ENCODE measurements at places on chromosomes 2 and 18.

DNA sequence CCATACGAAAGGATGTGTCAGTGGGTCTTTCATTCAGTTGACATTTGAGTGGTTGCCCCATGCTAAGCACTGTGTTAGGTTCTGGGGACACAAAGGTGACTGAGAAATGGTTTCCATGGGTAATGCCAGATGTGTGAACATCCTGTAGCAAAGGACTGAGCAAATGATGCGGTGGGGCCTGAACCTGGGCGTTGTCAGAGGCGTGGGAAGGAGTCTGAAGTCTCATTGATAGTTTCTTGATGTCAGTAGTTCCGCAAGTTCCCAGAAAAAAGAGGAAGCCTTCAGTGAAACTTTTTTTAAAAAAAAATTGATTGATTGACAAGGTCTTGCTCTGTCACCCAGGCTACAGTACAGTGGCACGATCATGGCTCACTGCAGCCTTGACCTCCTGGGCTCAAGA lies 56.9 kb downstream of the LIMS1 start:
- DNase-seq: no peak

DNA sequence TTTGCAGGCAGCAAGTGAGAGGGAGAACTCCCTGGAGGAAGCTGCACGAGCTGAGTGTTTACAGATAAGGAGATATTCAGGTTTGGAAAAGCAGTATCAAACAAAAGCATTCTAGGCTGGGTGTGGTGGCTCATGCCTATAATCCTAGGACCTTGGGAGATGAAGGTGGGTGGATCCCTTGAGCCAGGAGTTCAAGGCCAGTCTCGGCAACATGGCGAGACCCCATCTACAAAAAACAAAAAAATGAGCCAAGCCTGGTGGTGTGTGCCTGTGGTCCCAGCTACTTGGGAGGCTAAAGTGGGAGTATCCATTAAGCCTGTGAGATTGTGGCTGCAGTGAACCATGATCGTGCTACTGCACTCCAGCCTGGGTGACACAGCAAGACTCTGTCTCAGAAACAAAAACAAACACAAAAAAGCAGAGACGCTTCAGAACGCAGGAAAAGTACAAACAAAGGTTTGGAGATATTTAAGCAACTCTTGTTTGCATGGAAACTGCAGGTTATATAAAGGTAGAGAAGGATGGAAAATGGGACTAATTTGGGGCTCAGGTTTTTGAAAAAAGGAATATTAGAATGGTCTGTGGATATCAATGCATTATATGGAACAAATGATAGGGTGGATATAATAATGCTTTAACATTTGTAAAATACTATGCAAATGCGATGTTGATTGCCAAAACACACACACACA lies 31.6 kb downstream of the MYCN start:
- no peak for DNase-seq

DNA sequence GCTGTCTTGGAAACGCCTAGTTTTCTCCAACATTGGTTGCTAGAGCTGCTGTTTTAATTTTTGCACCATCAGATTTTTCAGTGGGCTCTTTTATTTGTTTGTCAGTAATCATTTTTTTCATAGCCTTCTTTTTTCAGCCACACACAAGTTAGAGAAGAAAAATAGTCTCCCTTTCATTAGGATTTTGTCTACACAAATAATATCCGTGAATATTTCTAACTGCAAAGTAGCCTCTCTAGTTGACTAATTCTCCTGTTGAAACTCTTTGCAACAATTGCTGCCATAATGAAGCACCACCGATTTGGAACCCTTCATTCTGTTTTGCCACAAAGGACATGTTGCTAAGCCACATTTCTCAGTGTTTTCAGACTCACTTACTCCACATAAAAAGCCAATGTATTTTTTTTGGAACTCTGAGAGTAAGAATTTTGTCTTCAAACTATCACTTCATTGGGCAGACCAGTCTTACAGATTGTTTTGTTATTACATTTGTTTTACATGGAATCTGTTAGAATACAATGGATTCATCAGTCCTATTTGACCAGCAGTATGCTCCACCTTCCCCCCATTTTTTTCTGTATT lies 9.6 kb downstream of the KCNJ3 start:
- no peak for DNase-seq

GRCh38 chr2:230459216-230459615 lies 43.2 kb downstream of the SP100 start:
- DNase-seq: no peak

DNA sequence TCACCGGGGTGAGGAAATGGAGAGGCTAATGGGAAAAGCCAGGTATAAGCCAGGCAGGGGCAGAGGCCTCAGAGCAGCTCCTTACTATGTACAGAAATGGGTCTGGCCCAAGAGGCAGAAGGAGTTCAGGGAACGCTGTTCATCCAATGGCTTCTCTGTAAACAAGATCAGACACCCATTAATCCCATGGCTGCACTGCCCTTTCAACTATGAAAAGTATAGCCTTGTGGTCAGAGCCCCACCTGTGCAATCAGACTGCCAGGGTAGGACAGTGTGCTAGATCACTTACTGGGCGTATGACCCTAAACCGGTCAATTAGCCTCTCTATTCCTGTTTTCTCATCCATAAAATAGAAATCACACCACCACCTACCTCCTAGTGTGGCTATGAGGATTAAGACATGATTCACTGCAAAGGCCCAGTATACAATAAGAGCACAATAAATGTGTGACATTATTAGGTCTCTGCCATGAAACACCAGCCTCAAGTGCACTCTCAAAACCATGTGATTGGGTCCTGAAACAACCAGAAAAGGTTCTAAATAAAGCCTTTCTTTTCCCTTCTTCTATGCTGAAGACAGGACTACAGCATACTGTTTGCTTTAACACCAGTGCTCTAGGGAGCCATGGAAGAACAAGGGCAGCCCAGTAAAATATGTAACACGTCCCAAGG lies 4.4 kb downstream of the ANKRD44 start:
- DNase-seq: no peak

DNA sequence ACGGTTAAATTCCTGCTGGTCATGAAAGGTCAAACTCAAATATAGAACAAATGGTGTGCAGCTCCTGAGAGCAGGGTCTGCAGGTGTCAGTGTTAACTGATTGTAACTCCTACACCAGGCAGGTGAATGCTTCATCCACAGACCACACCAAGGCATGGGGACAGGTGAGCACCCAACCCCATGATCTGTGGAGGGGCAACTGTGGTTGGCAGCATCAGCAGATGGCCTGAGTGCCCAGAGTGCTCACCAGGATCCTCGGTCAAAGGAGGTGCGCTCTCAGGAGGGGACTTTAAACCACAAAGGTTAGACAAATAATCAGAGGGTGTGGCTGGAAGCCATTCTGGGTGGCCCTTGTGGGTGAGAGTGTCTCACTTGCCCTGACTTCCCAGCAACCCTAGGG lies 44.5 kb downstream of the PTGR3 start:
- DNase-seq: no peak

GRCh38 chr2:66849153-66849755 lies 414.3 kb downstream of the MEIS1 start:
- no peak for DNase-seq

DNA sequence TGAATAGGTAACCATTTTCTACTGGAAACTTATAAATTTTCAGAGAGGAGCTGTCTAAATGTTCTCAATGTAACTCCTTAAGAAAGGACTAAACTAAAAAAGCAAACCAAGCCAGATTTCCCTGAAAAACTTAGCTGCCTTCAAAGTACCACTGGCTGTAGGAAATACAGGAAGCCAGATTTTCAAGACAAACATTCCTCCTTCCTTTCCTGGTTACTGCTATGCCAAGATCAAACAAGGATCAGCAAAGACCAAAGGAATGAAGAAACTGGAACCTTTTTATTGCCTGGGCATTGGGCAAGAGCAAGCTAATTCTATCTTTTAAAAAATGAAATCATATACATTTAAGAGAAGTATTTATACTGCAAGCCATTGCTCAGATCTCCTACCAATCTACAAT lies 212.7 kb downstream of the DYM start:
- no peak for DNase-seq

DNA sequence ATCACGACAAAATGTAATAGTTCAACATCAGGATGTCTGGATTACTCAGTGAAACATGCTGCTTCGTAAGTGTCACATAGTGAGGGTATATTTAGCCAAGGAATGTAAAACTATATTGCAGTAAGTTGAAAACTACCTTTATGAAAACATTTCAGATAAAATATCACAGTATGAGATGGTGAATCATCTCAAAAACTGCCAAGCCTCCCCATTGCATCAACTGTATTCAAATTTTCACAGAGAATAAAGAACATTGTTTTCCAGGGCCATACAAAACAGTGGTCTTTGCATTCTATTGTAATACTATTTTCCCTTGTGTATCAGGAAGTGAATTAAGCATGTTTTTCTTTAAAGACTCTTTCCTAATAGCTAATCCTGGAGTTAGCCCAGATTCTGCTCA lies 47.6 kb upstream of the MSTN start:
- DNase-seq: peak; percentile 59

- no peak for DNase-seq
Observed at GRCh38 chr2:193462411-193462810, 1267.7 kb upstream of the TMEFF2 start.

DNA sequence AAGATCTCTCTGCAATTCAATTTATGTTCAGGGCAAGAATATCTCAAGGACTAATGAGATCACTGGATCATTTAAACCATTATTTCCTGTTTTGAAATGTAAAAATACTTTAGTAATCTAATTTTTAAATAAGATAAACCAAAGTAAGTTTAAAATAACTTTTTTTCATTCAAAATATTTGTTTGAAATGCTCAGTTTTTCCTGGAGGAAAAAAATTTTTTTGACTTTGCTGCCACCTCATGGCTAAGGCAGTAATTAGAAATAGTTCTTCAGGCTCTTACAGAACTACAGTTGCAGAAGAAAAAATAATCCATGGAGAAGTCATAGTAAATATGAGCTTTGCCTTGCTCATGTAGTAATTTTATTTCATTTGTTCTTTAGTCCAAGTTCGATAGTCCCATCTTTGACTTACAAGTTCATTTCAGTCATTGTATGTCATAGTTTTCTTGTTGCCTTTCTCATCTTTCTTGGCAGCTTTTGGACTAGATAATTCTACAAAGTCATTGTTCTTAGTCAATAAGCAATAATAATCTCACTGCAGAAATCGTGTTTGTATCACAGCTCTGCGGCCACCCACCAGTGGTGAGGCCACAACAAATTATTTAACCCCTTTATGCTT lies 127.4 kb downstream of the DPP4 start:
- peak; percentile 2 for DNase-seq

All from brain microvascular endothelial cell (primary cell).